Left kidney (tissue), 8 donors: ENCODE measurements at places on chromosomes 7 and 10. TPM values are rescaled to one million over a fixed set of nuclear protein-coding genes. Genes with fewer than 3 reads are reported as not detected.
A peak's percentile ranks its signal among the peaks of the same experiment; 100 is the strongest.

LRRD1 gene
- polyA plus RNA-seq: 0.75 TPM

ANKRD30A gene
- polyA plus RNA-seq: not detected

ADCYAP1R1 gene
- 0.75 TPM for polyA plus RNA-seq

SFXN2 gene
- 68.1 TPM for polyA plus RNA-seq

HOXA1 gene
- 3.4 TPM for polyA plus RNA-seq

CHST3 gene
- polyA plus RNA-seq: 15.4 TPM

OR2A5 gene
- polyA plus RNA-seq: 0.18 TPM

LHFPL3 gene
- polyA plus RNA-seq: 10.0 TPM

- peak; percentile 36 for DNase-seq
Observed at GRCh38 chr10:49518982-49519578, 19.8 kb downstream of the ERCC6 start.

DNA sequence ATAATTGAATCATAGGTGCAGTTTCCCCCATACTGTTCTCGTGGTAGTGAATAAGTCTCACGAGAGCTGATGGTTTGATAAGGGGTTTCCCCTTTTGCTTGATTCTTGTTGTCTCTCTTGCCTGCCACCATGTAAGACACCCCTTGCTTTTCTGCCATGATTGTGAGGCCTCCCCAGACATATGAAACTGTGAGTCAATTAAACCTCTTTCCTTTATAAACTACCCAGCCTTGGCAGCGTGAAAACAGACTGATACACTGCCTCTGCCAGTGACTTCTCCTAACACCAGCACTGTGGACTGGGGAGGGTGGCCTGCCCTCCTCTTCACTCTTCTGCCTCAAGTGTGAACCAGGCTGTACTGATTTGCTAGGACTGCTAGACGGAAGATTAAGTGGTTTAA is 108.6 kb downstream of the RAB11FIP2 start:
- DNase-seq: no peak

DNA sequence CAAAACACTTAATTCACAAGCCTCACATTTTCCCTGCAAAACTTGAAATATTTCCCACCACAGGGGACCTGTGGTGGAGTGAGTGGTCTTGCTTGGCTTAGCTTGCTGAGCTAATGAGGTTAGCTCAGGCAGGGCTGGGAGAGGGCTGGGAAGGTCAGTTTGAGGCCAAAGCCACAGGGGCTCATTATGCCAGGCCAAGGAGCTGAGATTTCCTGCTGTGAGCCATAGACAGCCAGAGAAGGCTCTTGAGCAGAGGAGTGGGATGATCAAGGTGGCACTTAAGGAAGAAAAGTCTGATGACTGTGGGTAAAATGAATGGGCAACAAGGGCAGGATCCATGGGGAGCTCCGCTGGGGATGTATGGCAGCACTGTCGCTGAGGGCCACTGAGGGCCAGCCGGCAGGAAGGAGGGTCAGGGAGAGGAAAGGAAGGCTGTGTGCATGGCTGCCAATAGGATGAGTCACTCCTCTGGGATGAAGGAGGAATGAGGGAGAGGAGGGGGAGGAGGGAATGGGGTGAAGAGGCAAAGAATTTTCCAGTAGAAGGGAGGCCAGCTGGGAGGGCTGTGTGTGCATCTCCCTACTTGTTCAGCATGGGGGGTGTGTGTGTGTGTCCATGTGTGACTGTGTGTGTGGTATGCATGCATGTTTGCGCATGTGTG is 18.7 kb upstream of the ZNF488 start:
- DNase-seq: peak; percentile 34

DNA sequence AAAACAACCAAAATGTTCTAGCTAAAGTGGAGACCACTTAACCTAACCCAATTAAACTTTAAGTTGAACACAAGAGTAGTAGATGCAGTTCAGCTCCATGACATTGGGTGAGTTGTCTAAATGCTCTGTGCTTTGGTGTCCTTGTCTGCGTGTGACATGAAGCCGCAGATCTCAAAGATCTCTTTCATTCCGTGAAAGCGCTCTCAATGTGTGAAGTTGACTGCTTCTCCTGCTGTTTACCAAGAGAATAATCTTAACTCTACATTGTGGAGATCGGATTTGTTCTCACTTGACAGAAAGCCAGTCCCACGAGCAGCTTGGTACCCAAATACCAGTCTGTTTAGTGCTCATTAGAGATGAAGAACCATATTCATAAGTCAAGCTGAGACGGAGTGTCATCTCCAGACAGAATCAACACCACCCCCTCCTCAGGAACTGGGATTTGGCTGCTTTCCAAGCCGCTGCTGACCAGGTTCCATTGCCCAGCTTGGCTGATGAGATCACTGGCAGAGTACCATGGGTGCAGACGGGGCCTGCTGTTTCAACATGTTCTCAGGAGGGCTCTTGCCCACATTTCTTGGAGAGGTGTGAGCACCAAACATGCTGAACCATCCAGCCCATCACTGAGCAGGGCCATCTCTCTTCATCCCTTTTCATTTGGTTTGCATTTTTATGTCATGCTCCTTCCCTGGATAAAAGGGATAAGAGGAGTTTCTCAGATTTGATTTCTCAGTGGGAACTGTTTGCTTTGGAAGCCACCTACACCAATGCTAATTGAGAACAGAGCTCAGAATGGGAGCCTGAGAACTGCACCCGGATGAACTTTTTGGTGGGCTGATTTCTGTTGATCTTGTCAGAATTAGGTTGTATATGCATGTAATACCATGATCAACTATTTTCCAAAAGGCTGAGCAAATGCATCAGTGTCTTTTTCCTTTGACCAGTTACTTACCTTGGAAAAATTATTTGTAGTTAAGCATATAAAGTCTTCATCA is 95.8 kb upstream of the AGBL3 start:
- no peak for DNase-seq

DNA sequence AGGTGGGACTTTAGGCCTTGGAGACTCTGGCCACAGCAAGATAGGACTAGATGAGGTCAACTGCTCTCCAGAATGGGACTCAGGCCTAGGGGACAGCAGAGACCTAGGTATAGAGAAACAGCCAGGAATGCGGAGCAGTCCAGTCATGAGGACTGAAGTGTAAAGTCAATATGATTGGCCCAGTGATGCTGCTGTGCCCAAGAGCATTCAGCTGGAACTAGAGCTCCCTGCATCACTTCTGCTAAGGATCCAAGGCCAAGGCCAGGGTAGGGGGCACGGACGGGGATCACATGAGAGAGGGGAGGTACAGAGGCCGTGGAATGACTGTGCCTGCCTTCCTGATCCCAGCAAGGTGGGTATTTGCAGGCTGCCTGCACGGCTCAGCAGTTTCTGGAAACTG is 237.9 kb downstream of the FRMD4A start:
- no peak for DNase-seq

- DNase-seq: peak; percentile 17
Observed at GRCh38 chr7:5780801-5781496, 514 bp downstream of the RNF216 start.

- DNase-seq: no peak
Observed at GRCh38 chr7:43625453-43625852, 42.5 kb downstream of the STK17A start.

DNA sequence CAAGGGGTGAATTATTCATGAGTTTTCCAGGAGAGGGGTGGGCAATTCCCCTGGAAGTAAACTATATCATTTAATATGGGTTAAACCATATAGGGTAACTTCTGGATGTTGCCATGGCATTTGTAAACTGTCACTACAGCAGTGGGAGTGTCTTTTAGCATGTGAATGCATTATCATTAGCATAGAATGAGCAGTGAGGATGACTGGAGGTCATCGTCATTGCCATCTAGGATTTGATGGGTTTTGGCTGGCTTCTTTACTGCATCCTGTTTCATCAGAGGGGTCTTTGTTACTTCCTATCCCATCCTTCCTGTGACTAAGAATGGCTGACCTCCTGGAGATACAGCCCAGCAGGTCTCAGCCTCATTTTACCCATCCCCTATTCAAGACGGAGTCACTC is 139.5 kb upstream of the PRKCQ start:
- DNase-seq: no peak

GRCh38 chr7:78264105-78264504 is 465.5 kb downstream of the PHTF2 start:
- no peak for DNase-seq

DNA sequence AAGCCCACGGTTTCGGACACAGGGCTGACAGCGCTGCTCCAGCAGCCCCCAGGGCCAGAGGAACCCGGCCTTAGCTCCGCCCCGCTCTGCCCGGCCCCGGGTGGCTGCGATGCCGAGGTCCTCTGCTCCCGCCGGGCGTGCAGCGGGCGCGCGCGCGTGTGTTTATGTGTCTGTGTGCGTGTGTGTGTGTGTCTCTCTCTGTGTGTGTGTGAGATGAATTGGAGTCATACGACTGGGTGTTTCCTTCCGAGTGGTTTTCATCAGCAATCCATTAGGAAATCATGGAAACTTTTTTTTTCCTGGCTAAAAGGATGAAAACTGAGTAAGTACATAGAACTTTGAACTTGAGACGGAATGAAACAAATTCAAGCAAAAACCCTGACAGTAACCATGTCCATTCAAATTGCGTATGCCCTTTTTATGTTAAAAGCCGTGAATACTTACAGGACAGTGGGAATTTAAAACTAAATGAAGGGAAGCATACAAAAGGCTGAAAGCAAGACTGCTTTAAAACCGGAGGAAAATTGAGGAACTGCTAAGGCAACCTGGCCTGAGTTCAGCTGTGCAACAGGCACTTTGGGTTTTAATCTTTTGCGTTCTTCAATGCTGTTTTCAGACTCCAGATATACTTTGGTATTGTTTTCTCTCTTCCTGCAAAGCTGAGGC is at the start of gene CPED1:
CPED1 (plus strand) TSS at position 121 of the 666 bp plus-strand sequence. CDS start 911 bp downstream, outside the sequence.
- no peak for DNase-seq

- DNase-seq: no peak
Observed at GRCh38 chr10:76296957-76297356, 865.5 kb downstream of the LRMDA start.

DNA sequence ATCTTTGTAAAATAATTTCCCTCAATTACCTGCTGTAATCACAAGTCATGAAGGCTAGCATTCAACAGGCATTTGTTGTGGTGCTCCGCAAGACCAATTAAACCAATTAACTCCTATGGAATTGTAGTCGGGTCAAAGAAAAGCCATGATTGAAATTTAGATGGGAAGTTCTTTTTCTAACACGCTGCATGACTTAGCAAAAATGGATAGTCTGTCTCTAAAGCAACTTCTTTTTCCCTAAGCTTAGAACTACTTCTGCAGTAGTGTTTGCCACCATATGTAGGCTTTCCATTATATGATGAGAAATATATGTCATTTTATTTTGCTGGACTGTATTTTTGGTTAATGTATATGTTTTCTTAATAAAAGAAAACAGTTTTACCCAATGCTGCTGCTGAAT is 119.1 kb downstream of the TSPAN12 start:
- DNase-seq: no peak

- DNase-seq: no peak
Observed at GRCh38 chr7:113414401-113415035, 296.2 kb upstream of the SMIM30 start.

DNA sequence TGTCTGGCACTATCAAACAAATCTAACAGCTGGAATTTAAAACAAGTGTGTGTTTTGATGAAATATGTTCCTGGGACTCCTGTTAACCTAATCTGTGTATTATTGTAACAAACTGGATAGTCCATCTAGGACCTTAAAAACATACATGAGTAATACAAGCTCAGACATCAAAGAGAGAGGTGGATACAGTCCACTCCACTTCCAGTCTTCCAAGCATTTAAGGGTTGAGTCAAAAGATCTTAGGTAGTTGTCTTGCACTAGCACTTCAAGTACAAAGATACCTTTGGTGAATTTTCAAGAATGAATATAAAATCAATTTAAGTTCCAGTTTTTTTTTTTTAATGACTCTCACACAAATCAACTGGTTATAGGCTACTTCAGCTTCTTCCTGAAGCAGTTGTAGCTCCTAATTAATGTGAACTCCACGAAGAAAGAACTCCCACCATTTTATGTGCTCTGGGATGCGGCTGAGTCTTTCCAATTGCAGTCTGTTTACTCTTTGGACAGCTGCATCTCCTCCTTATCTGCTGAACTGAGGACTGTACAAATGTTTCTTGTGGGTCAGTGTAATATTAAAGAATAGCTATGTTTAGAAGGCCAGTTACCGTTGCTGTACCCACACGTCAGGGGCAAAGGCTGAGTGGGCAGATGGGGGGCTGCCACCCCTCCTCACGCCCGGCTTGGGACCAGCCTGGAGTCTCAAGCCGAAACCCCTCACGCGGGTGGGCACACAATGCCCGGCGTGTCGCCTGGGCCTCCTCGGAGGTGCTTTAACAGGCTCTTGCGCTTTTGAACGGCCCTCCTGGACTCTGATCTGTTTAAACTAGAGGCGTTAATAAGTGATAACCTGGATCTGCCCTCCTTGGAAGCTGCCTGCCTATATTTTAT is 2.9 kb upstream of the IGF2BP3 start:
- no peak for DNase-seq

- no peak for DNase-seq
Observed at GRCh38 chr7:111012149-111012548, 78.8 kb upstream of the LRRN3 start.

DNA sequence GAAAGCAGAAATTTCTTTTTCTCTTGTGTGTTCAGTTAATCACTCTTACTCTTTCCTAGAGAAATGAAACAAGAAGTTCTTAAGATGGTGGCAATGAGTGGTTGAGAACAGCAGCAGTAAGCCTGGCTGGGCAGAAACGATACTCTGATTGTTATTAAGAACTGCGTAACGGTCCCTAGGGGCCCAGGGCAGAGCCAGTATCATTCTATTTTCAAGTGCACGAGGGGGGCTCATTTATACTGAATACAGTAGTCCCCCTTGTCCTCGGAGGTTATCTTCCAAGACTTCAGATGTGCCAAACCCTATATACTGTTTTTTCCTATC is 64.9 kb downstream of the EEPD1 start:
- no peak for DNase-seq

DNA sequence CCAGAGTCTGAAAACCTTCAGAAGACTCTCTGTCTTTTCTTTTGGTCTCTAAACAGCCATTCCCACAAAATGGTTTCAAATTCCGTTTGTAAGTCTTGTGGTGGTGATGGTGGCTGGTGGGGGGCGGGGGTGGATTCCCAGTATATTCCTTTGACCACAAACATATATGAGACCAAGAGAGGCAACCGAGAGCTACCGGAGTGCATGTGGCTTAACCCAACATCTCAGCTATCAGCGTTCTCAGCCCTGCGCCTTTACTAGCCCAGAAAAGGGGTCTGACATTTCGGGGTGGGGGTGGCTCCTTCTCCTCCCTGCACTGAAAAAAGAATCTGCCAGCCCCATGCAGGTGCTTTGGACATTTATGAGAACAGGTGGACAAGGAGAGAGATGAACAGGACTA is 621.1 kb downstream of the ACTR3B start:
- no peak for DNase-seq

DNA sequence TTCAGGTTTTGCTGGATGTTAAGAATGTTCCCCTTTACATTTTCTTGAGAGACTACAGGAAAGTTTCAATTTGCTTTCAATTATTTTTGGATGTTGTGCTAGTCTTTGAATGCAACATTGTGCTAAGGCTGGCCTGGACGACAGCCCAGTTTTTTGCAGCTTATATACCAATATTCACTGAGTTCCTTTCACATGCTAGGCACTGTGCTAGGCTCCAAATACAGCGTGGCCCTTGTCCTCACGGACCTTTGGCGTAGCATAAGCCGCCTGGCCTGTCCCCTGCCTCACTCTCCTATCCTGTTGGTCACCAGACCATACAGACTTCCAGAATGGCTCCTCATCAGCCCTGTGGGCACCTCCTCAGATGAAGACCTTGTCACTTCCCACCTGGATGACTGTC is 19.5 kb upstream of the HSPA12A start:
- DNase-seq: no peak

GRCh38 chr7:55155351-55156117 is 136.7 kb downstream of the EGFR start:
- no peak for DNase-seq
